ENCODE measurements at places on chromosomes 7 and 10.

DNA sequence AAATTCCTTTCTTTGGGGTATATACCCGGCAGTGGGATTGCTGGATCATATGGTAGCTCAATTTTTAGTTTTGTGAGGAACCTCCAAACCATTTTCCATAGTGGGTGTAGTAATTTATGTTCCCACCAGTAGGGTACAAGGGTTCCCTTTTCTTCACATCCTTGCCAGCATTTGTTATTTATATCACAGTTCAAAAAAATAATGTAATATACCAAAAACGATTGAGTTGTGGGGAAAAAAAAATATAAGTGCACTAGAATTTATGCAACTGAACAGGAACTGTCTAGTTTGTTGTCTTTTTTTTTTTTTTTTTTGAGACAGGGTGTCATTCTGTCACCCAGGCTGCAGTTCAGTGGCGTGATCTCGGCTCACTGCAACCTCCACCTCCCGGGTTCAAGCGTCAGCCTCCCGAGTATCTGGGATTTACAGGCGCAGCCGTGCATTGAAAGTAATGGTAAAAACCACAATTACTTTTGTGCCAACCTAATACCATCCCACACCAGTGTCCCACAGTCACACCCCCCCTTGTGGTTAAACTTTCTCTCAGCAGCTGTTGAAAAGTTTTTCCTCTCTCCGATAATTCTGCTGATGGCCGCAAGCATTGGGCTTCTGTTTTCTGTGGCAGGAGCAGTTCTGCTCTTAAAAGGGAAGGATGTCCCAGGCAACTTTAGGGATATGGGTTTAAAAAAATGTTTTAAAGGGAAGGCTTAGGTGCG is 6.8 kb upstream of the LAT2 start:
- DNase-seq, result no peak

DNA sequence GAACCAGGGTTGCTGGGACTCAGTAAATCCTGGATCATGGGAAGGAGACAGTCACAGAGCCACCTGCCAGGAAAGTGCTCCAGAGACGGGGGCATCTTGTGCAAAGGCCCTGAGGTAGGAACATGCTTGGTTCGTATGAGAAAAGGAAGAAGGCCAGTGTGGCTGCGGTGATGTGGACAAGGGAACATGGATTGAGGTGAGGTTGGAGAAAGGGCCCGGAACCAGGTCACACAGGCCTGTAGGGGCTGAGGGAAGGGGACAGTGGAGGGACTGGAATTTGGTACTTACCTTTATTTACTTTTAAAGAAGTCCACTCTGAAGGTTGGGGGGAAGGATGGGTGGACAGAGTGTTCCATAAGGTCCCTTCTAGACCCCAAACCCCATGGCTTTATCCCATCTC is 32.9 kb upstream of the CXCL12 start:
- DNase-seq, result no peak

GRCh38 chr10:95401704-95402469 is 111.1 kb upstream of the PDLIM1 start:
- no peak for DNase-seq

GRCh38 chr7:51103718-51104117 is 212.9 kb downstream of the COBL start:
- DNase-seq, result no peak

DNA sequence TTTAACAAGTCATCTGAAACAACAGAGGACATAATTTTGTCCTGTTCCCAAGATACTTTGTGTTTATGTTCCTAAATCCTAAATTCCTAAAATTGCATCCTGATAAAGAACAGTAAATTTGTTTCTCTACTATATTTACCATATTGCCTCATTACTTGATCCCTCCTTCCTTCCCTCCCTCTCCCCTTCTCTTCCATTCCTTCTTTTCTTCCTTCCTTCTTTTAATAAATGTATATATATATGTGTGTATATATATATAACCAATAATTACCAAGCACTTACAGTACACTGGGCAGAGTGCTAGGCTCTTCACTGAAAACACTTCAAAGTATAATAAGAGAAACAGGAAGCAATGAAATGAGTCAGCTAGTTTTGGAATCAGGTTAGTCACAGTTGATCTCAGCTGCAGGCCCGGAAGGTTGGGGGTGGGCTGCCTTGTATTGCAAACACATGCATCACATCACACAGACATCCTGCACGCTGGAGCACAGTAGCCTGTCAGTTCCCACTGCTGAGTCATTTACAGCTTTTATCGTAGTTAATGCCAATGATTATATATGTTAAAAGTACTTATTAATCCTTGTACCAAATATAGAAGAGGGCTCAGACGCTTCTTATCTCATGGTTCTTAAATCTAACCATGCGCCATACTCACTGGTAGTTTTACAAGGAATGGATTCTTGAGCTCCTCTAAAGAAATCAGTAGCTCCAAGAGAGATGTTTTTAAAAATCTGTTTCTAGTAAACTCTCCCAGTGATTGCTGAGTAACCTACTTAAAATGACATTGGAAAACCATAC is 551.7 kb downstream of the GRM8 start:
- peak; percentile 89 for DNase-seq

GRCh38 chr10:118340486-118340885 is 1.6 kb downstream of the FAM204A start:
- no peak for DNase-seq

DNA sequence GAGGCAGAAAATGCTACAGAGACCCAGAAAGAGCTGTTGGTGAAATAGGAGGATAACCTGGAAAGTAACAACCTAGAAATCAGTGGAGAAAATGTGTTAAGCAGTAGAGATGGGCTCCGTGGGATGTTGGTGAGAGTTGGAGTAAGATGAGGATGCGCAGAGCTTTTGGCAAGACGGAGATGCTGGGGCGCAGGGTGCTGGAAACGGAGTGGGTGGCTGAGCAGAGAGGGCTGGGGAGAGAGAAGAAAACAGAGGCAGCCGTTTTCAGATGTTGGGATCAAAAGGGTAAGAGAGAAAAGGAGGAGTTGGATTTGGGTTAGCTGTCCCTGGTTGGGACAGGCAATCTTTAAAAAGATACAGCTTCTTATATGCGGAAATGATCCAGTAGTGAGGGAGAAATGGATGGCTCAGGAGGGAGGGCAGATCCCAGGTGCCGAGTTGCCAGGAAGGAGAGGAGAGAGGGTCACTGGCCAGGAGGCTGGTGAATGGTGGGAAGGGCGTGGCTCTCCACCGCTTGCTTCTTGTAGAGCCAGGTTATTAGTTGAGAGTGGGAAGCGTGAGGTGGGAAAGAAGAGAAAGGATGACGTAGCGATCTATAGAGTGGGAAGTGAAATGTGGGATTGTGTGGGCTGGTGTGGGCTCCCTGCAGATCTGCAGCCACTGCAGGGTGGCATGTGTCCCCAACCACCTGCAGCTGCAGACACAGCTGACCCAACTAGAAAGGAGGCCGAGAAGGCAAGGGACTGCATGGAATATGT is 182.2 kb upstream of the SVIL start:
- DNase-seq, result no peak
